Activated CD4-positive, CD25-positive, alpha-beta regulatory T cell treated with anti-CD3 and anti-CD28 coated beads, Interleukin-2, amount 50 U/mL, for 72 hours (primary cell): ENCODE measurements at places on chromosomes 6 and 20.

- DNase-seq, result no peak
These were observed 25.7 kb downstream of the FOXC1 start for GRCh38 chr6:1635305-1636010.

DNA sequence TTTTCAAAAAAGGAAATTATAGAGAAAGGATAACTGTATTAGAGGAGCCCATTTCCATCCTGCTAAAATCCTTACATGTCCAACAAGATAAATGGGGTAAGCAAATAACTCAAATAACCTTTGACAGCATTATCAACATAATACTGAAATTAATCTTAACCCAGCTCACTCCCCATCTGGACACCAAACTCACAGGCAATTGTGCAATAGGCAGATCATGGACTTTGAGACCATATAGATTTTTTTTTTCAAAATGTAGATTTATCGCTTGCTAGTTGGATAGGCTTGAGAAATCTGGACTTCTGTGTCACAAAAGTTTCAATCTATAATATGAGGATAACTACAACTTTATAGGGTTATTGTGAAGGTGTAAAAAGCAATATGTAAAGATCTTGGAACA is 134.4 kb upstream of the ASCC3 start:
- DNase-seq, result no peak

DNA sequence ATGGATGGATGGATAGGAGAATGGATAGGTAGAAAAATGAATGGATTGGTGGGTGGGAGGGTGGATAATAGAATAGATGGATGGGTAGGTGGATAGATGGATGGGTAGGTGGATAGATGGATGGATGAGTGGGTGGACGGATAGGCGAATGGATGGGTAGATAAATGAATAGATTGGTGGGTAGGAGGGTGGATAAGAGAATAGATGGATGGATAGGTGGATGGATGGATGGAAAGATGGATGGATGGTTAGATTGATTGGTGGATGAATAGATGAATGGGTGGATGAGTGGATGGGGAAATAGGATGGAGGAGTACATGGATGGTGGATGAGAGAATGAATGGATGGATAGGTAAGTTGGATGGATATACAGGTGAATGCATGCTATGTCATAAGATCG is 110.5 kb downstream of the CEBPB start:
- DNase-seq, result no peak

DNA sequence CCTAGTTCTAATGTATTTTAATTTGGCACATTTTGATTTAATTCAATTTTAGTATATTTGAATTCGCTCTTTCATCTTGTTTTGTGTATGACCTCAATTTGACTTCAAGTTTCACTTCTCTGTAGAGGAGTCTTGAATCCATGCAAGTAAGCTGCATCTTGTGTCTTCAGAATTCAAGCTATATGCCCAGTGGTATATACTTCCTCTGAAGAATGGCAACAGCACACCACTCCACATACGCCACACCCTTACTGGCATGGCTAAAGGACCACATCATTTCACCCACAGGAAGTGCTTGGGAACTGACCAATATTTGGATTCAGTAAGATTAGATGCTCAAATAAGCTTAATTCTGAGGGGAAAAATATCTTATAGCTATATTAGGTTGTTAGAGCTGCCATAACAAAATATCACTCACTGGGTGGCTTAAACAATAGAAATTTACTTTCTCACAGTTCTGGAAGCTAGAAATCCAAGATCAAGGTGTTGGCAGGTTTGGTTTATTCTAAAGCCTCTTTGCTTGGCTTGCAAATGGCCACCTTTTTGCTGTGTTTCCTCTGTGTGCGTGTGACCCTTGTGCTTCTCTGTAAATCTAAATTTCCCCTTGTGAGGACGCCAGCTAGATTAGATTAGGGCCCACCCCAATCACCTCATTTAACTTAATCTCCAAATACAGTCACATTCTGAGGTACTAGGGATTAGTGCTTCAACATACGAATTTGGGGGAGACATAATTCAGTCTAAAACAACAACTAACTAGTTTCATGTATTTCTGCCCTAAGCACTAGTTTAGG is 2.8 kb upstream of the ASF1A start:
- DNase-seq, result no peak

DNA sequence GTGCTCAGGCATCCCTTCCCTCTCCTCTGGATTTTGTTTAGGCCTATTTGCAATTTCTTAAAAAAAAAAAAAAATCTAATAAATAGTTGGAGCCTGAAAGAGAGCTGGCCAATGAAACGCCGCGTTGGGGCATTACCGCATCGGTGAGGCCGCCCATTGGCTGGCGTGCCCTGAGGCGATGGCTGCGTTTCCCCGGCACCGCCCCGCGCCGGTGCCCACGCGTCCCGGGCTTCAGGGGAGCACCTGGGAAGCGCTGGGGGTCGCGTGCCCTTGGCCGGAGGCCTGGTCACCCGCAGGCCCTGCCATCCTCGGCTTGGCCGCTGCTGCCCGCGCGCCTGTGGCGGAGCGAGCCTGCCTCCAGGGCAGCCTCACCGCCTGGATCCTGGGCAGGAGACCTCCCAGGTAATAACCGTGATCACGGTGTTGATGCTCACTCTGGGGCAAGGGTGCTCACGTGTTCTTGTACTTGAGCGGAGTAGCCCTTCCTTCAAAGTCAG is 155.4 kb downstream of the NRN1 start:
- DNase-seq, result peak; percentile 71

GRCh38 chr6:9404351-9405146 is 969.2 kb upstream of the SLC35B3 start:
- no peak for DNase-seq

GRCh38 chr6:147909640-147910039 is 401.1 kb downstream of the SAMD5 start:
- no peak for DNase-seq

GRCh38 chr20:49794336-49795134 is 18.1 kb upstream of the SLC9A8 start:
- DNase-seq, result no peak
